Keratinocyte (primary cell): ENCODE measurements at places on chromosomes 13 and 19. TPM values are rescaled to one million over a fixed set of nuclear protein-coding genes. Genes with fewer than 3 reads are reported as not detected.

The KMT5C gene
- polyA plus RNA-seq = 4.3 to 7.4 TPM (median 6.5 TPM) in 3 replicates

The CYP2B6 gene
- not detected in 3 replicates for polyA plus RNA-seq

DNA sequence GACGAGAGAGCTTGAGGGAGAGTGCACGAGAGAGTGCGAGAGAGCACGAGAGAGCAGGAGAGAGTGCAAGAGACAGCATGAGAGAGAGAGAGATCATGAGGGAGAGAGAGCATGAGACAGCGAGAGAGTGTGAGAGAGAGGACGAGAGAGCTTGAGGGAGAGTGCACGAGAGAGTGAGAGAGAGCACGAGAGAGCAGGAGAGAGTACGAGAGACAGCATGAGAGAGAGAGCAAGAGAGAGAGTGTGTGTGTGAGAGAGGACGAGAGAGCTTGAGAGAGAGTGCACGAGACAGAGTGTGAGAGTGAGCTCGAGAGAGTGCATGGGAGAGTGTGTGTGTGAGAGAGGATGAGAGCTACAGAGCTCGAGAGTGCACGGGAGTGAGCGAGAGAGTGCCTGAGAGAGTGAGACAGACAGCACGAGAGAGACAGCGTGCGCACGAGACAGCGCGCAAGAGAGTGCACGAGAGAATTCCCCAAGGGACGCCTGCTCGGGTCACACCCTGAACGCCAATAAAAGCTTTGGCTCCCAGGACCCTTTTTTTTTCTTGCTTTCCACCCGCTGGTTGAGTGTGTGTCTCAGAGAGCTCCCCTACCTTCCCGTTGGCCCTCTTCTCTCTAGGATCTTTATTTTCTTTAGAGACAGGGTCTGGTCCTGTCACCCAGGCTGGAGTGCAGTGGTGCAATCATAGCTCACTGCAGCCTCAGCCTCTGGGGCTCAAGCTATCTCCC, 3.7 kb downstream of the CD70 start:
- H3K27ac ChIP-seq = no peak overlapping the region
- H3K4me1 ChIP-seq = peaks cover 20% of the 10 kb centered on the region
- no peak overlapping the region for H3K4me3 ChIP-seq
- DNase-seq = no peak
- H3K27me3 ChIP-seq = peaks cover 61% of the 10 kb centered on the region

GRCh38 chr13:79226250-79226649, 179.8 kb downstream of the RBM26 start:
- no peak overlapping the region for H3K27ac ChIP-seq
- peaks cover 5% of the 10 kb centered on the region for H3K4me1 ChIP-seq
- H3K36me3 ChIP-seq = no peaks in the 10 kb centered on the region
- H3K27me3 ChIP-seq = no peaks in the 10 kb centered on the region
- DNase-seq = no peak
- no peak overlapping the region for H3K4me3 ChIP-seq

DNA sequence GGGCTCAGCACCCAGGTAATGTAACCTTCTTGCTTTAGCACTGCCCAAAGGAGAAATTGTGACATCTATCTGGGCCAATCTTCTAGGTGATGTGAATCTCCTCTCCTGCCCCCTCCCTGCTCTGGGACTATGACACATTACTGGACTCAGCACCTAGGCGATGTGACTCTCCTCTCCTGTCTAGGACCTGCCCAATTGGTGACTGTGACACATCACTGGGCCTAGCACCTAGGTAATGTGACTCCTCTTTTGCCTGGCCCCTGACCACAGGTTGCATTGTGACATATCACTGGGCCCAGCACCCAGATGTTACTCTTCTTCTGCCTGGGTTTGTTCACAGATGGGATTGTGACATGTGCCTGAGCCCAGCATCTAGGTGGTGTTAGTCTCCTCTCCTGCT, 45.0 kb downstream of the ZNF85 start:
- H3K36me3 ChIP-seq = no peaks in the 10 kb centered on the region
- no peak for DNase-seq
- H3K4me1 ChIP-seq = no peaks in the 10 kb centered on the region
- no peak overlapping the region for H3K4me3 ChIP-seq
- no peak overlapping the region for H3K27ac ChIP-seq

DNA sequence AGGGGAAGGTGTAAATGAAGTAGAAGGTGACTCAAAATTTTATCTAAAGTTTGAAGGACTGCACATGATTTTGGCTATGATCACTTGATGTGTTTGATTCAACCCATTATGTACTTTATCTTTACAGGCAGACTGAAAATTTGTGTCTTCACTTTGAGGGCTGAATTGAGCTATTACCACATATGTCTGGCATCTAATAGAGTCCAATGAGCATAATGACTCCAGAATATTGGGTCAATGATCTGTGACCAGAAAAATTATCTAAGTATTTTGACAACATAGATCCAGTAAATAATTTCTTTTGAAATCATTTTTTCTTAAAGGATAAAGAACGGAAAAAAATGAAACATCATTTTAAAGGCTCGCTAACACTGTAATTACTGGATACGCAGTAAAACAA, 2810.0 kb downstream of the PCDH9 start:
- no peak overlapping the region for H3K27ac ChIP-seq
- no peaks in the 10 kb centered on the region for H3K27me3 ChIP-seq
- no peaks in the 10 kb centered on the region for H3K36me3 ChIP-seq
- no peak for DNase-seq

DNA sequence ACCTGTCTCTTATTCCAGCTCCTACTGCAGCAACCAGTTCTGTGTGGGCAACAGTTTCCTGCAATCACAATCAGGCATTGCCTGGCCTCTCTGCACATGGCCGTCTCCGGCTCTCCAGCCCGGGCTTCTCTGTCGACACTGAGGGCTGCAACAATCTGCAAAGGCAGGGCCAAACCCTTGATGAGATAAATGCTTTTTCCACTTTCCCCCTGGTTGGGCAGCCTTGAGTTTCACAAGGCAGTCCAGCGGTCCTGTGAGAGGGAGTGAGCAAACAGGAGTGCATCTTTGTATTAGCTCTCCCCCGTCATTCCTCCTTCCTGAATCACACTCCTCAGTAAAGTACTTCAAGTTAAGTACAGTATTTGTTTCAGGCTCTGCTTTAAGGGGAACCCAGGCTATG, 40.7 kb upstream of the VWA8 start:
- no peak overlapping the region for H3K27ac ChIP-seq
- H3K27me3 ChIP-seq = no peaks in the 10 kb centered on the region
- no peak overlapping the region for H3K4me3 ChIP-seq
- no peaks in the 10 kb centered on the region for H3K36me3 ChIP-seq

DNA sequence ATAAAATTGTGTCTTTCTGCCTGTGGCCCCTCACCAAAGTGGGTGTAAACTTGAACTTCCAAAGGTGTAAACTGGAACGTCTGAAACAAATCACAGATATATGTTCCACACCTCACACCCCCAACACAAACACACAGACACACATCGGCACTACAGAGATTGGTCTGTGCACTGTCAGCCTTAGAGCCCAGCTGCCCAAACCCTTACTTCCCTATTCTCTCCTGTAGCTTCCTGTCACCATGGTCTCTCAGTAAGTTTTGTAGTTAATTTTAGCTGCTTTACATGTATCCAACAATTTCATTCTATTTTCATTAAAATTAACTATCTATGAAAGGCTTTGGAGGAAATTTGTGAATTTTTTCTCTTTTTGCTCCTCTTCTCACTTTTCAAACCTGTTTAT, 5.4 kb downstream of the TM9SF2 start:
- no peak for DNase-seq
- no peaks in the 10 kb centered on the region for H3K27me3 ChIP-seq
- peaks cover 27% of the 10 kb centered on the region for H3K4me1 ChIP-seq
- peaks cover 8% of the 10 kb centered on the region for H3K36me3 ChIP-seq

- no peaks in the 10 kb centered on the region for H3K27me3 ChIP-seq
- H3K4me1 ChIP-seq = no peaks in the 10 kb centered on the region
Measured at GRCh38 chr13:51444922-51445321, 7.9 kb downstream of the INTS6 start.

DNA sequence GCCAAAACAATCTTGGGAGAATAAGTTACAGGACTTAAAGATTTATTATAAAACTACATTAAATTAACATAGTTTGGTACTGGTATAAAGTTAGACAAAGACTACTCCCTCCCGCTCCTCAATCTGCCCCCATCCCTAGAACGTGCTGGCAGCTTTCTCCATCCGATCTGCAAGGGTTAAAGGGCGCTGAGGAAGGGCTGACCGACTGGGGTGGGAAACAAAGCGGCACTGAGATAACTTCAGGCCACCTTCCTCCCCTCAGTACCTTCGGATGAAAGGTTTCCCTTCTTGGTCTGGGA, 790 bp upstream of the SUGT1 start:
- peaks cover 16% of the 10 kb centered on the region for H3K4me1 ChIP-seq
- no peaks in the 10 kb centered on the region for H3K27me3 ChIP-seq
- H3K4me3 ChIP-seq = peak overlapping the region; percentile 92
- H3K27ac ChIP-seq = peak overlapping the region; percentile 98
- peaks cover 2% of the 10 kb centered on the region for H3K36me3 ChIP-seq
- DNase-seq = no peak
